GM12891 (cell line): ENCODE measurements at places on chromosomes 3 and 15.

DNA sequence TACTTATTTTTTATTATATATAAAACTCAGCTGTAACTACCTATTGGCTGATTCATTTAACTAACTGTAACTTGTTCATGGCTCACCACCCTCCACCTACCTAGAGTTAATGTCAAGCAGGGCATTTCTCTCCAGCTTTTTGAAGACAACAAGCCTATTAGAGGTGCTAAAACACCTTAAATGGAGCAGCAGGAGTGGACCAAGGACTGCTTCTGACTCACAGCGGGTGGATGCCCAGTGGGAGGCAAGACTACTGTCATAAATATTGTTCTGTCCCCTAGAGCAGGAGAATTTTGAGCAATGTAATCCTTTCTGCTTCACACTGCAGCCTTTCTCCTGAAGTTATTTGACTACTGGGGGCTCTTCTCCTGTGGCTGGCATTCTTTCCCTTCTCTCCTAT is 146.9 kb downstream of the CLSTN2 start:
- no peak for DNase-seq

- no peak for DNase-seq
Measured at GRCh38 chr3:175646865-175647264, 787.7 kb downstream of the NAALADL2 start.

DNA sequence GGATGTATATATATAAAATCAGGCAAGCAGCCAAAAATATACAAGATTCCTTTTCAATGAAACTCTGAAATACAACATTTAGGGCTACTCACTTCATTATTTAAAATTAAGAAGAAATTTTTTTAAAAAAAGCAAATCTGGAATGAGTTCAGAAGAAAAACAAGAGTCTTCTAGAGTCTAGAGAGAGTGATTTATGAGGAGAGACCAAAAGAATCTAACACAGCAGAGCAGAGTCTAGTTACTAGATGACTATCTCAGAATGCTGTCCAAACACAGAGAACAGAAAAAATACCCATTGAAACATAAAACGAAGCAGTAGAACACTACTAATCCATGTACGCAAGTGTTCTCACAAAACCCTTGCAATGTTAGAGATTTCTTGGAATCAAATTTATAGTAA is 275.2 kb upstream of the CBLB start:
- DNase-seq = no peak

DNA sequence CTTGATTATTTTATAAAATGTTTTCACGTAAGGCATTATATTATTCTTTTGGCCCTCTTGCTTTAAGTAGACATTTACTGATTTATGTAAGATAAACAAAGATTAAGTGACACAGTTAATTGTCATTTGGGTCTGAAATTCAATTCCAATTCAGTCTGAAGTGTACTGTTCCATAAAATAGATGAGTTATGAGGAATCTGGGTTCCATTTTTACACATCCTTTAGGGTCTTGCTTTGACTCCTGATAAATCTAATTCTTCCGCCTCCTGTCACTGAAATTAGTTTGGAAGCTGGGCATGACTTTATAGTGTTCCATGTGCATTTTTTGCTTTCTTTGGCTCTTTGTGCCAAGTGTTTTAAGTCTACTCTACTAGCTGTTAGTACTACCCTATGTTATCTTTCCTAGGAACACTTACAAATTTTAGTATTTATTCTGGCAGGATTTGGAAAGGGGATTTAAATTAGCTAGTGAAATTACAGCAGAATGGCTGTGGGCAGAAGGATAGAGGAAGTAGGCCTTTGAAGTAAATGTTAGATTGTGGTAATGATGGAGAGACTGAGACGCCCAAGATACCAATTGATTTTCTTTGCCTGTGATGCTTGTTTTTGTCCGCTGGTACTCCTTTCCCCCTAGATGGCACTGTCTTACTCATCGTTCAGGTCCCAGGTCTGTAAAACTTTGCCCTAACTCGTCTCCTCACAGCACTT is 14.3 kb downstream of the ARL8B start:
- DNase-seq = no peak

GRCh38 chr3:39224288-39224687 is 31.9 kb upstream of the XIRP1 start:
- DNase-seq = no peak

- DNase-seq = no peak
Measured at GRCh38 chr15:95609096-95609495, 721.4 kb upstream of the NR2F2 start.

- DNase-seq = no peak
Measured at GRCh38 chr15:73777741-73778140, 24.6 kb upstream of the INSYN1 start.

- DNase-seq = no peak
Measured at GRCh38 chr3:104428337-104428925, 938.3 kb upstream of the ALCAM start.

DNA sequence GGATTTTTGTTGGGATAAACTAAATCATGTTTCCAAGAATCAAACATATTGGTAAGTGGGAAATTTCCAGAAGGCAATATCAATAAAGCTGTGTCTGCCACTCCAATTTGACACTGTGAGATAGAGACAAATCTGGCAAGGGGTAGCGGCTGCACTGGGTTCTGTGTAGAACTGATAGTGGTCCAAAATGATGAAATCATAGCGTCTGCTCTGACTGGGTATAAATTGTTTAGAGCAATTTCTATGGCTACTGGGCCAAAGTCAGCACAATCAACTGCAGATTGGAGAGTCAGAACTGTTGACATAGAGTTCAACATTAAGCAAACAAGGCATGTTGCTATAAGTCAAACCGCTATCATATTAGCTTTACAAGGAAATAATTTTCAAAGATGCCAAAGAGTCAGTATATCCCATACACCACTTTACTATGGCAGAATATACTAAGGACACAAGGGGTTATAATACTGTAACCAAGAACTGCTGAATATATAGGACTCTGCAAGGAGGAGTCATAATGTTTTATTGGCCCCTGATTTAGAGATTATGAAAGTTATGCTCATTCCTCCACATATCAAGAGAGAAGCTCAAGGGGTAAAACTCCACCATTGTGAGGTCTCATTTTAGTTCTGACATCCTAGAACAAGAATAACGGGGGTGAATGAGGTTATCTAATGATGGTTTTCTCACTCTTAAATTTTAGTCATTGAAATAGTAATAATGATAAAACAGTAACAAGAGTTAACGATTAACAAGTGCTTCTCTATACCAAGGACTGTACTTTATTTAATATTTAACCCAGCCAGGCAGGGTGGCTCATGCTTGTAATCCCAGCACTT is 309.7 kb upstream of the GADL1 start:
- DNase-seq = no peak

DNA sequence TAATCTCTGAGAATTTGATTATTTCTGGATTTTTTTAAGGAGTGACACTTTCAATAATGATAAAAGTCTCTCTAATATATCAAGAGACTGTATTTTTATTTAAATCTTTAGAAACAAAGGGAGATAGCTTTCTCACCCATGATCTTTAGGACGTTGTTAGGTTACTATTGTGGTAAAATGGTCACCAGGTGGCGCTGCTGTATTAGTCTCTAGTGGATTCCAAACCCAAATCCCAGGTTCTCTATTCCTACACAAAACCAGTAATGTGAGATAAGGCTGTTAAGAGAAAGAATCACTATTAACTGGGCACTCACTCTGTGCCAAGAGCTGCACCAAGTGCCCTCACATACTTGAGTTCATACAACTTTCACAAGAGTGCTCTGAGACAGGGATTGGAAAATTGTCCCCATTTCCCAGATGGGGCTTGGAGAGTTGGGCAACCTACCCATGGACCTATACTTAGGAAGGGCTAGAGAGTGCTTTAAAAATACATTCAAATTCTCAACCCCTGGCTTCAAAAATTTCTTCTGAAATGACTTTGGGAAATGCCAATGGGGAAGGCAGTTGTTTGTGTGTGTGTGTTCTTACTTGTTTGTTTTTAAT is 593.4 kb upstream of the TGFBR2 start:
- no peak for DNase-seq

DNA sequence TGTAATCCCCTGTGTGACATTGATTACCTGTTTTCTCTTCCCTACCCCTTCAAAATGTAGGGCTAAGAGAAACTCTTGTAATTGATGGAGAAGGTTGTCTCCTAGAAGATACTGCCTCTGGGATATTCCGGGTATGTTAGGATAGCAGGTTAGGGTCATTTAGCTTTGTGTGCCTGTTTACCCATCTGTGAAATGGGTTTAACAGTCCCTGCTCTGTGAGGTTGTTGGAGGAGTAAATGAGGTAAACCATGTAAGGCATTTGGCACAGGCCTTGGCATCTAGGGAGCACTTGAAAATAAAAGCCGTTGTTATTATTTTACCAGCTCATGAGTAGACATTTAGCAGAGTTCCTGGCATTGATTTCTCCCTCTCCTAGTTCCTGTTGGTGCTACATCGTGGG is 16.4 kb downstream of the PTPRG start:
- DNase-seq = no peak
